LNCaP clone FGC (cell line): ENCODE measurements at places on chromosomes 12 and 14.

GRCh38 chr12:131692431-131692830 is 18.5 kb upstream of the SFSWAP start:
- DNase-seq = no peak

GRCh38 chr14:54622192-54622958 is 55.4 kb downstream of the SAMD4A start:
- DNase-seq = no peak

DNA sequence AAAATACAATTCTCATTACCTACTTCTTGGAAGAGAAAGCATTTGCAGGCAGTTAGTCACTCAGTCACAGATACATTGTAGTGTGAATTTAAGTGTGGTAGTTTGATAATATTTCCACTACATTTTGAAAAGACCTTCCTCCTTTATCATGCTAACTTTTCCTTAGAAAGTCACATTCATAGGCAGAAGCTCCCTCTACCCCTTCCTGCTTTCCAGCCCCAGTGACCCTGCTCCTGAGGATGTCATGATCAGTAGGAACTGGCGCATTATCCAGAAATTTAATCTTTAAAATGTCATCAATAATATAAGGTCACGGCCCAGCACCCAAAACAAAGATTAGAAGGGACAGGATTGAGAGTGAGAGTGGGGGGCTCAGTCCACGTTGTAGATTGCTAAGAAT is 707.4 kb upstream of the STXBP6 start:
- DNase-seq = no peak

DNA sequence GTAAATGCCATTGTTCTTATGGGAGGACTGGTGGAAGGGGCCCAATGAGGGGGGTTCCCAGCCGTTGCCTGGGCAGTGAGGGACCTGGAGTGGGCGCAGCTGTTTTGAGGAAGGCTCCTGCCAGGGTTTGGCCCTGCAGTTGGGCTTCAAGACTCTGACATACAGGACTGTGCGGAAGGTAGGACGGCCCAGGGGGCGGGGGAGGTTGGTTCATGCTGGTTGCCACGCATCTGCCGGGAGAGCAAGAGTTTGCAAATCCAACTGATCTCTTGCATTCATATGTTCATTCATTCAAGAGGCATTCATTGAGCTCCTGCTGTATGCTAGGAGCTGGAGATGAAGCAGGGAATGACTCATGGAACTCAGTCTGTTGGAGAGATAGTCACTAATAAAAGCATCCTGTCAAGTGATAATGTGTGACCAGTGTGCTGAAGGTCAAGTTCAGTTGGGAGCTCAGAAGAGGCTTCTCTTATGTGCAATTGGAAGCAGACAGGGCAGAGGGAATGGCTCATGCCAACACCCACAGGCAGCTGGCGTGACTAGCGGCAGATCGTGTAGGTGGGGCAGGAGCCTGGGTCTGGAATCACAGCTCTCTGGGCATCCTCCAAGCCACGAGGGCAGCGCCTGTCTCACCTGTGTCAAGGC is 7.8 kb downstream of the SH2B3 start:
- no peak for DNase-seq

GRCh38 chr12:124570810-124571209 is 3.4 kb upstream of the NCOR2 start:
- DNase-seq = no peak

GRCh38 chr14:23550812-23551265 is 726 bp downstream of the ZFHX2 start:
- no peak for DNase-seq

DNA sequence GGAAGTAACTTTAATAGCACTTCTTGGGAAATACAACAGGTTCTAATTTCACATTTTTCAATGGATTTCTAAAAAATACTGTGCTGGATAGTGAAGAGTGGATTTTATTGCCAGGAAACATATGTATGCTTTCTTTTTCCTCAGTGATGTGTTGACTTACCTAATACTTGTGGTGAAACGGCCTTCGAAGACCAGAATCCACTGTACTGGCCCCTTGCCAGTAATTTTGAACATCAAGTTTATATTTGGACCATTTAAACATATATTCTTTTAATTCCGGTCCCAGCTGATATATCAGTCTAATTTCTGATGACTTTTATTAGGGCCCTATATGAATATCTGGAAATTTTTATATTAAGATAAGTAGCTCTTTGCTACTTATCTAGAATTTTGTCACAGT is 1.8 kb downstream of the MSRB3 start:
- no peak for DNase-seq

DNA sequence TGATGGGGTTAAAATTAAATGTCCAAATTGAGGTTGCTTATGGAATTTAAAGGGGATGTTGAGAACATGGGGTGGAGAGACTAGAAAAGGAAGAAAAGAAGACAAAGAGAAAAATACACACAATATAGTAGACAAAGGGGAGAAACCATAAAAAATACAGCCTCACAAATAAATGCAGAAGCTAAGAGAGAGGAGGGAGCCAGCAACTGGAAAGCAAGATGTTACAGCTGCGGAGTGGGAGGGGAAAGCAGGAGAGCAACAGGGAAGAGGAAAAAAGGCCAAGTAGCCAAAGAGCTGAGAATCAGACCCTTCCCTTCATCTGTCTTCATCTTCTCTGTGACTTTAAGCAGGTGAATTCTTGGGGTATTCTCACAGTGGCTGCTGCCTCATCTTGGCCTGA is 39.7 kb upstream of the SMUG1 start:
- DNase-seq = no peak

DNA sequence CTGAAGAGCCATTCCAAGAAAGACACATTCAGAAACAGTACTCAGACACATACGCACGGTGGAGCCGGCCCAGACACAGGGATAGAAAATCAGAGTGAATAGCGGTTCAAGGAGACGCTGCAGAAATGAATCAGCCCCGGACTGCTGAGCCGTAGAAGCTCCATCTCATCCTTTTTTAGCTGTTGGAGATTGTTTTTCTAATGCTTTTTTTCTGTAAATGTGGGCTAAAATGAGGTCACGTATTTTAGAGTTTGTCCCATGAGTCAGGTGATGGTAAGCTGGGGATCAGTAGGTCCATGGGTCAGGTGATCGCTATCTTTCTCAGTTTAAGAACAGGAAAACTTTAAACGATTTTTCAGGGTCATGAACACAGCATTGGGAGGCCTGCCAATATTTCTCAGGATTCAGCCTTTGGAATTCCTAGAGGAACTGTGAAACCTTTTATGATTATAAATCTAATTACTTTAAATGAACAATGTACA is 202.4 kb downstream of the ITPR2 start:
- DNase-seq = no peak

DNA sequence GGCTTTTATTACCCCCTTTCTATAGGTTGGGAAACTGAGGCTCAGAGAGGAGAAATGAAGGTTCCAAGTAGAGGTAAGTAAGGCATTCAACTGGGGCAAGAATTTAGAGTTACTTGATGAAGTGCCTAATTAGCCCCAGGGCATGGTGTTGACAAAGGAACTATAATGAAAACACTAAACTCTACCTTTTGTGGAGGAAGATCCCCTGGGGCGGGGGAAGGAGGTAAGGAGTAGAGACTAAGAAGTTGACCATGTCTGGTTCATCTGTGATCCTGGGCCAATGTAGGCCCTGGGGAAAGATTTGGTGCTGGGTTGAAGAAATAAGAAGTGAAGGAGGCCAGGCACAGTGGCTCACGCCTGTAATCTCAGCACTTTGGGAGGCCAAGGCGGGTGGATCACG is 16.2 kb upstream of the COX6A1 start:
- no peak for DNase-seq

GRCh38 chr12:480831-481816 is 21.4 kb downstream of the B4GALNT3 start:
- no peak for DNase-seq

GRCh38 chr14:53742233-53742620 is 214.4 kb downstream of the BMP4 start:
- no peak for DNase-seq

- no peak for DNase-seq
Measured at GRCh38 chr12:119936705-119937311, 52.2 kb upstream of the BICDL1 start.

DNA sequence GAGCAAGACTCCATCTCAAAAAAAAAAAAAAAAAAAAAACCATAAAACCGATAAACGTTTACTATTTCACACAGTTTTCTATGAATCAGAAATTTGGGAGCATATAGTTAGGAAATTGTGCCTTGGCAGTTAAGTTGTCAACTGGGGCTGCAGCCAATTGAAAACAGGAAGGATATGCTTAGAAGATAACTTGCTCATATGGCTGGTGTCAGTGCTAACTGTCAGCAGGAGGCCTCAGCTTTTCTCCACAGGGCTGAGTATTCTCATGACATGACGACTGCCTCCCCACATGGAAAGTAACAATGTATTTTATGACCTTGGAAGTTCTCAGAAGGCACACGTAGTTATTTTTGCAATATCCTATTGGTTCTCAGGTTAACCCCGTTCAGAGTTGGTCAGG is 29.6 kb upstream of the OR5AU1 start:
- no peak for DNase-seq

DNA sequence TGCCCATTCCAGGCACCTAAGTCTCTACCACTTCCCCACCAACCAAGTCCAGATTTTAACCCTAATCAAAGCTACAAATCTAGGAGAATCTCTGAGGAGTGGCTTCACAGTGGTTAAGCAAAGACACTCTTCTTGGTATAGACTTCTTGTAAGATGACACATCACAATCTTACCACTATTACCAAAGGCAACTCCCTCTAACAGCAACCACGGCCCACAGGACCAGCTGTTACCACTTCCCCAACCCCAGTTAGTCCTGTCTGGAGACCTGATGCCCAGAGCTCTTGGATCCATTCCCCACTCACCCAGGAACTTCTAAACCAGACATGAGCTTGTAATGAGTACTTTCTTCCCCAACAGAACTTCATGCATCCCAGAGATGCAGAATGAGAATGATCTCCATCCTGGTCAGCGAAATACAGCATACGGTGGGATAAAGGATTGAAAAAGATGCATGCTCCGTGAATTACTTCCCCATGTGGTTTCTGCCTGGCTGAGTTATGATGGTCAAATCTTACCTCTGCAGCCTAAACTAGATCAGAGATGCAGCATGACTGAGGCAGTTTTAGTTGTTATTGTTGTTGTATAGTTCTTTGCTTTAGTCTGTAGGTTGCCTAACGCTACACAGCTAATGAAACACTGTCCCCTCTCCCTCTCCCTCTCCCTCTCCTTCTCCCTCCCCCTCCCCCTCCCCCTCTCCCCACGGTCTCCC is 87.7 kb upstream of the FOXN3 start:
- no peak for DNase-seq

DNA sequence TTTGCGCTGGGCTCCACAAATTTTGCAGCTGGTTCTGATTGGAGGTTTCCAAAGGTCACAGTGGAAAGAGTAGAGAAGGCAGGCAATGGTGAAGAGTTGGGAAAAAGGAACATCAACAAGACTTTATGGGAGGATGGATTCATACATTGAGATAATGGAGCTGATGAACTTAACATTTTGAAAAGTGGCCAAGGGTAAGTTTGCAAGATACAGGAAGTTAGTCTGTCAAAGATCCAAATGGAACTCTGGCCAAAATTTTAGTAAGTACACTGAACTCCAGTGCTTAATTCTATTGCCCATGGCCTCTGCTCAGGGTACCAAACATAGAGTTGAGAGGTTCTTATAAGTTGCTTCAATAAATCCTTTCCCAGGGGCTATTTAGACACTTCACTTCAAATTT is 15.6 kb downstream of the CCER1 start:
- DNase-seq = peak; percentile 78

- DNase-seq = no peak
Measured at GRCh38 chr14:22837114-22837749, 847 bp downstream of the MMP14 start.

DNA sequence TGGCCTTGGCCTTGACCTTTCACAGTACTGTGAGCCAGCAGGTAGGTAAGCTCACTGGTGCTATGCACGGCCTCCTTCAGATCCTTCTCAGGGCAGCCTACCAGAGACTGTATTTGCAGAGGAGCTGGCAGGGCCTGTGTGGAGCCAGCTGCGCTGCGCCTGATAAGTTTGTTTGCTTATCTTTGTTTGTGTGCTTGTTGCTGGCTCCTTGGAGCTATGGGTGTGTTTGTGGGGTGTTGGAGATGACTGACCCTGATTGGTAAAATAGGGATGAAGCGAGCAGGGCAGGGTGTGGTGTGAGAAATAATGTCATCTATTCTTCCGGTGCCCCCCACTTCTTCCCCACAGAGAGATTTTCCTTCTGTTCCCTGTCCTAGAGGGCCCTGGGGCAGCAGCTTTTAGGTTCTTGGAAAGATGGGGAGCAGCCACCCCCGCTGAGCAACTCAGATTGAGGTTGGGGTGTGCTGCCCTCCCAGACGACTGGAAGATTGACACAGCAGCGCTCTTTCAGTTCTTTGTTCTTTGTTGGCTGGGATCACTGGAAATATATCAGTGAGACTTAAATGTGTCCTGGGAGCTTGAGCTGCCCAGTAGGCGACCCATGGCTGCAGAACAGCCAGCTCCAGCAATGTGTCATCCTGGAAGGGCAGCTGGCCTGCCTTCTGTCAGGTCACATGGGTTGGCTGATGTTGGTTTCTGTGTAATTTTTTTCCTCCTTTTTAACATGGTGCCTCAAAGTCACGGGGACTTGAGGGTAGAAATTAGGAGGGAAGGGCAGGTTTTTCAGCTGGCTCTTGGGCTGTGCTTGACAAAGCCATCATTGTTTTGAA is 19.6 kb downstream of the MLXIP start:
- DNase-seq = peak; percentile 99

- no peak for DNase-seq
Measured at GRCh38 chr12:88200029-88200428, 57.9 kb downstream of the TMTC3 start.

DNA sequence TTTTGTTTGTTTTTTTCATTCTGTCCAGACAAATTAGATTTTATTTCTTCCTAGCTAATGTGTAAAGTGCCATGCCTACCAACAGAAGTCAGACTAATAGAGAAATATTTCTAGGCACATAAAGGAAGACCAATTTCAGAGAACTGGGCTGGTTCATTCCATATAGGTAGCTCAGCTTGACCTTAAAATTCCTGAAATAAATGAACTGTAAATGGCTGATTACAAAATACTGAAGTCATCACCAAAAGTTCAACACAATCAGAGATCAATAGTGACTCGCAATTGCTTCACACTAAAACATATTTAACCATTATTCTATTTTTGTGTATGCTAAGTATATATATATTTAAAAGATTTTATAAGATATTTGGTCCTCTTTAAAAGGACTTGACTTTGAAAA is 34.2 kb downstream of the PTPRB start:
- DNase-seq = no peak

GRCh38 chr14:92074555-92074954 is 31.8 kb downstream of the ATXN3 start:
- DNase-seq = no peak

GRCh38 chr12:14481201-14481600 is 86.5 kb downstream of the PLBD1 start:
- no peak for DNase-seq

DNA sequence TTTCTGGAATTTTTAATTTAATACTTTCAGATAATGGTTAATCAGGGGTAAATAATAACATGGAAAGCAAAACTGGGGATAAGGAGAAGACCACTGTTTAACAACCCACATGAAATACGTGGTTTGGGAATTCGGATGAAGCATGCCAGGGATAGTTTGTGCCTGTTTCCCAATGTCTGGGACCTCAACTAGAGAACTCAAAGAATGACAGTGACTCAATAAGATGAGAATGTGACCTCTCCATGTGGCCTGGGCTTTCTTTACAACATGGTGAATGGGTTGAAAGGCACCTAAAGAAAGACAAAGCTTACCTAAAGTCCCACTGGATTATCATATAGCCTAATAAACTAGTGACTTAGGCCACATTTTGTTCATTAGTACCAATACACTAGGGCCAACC is 460.3 kb upstream of the LRFN5 start:
- DNase-seq = no peak

- no peak for DNase-seq
Measured at GRCh38 chr14:84006643-84007155, 1523.2 kb upstream of the FLRT2 start.
